ENCODE measurements at places on chromosomes 1 and 21.

DNA sequence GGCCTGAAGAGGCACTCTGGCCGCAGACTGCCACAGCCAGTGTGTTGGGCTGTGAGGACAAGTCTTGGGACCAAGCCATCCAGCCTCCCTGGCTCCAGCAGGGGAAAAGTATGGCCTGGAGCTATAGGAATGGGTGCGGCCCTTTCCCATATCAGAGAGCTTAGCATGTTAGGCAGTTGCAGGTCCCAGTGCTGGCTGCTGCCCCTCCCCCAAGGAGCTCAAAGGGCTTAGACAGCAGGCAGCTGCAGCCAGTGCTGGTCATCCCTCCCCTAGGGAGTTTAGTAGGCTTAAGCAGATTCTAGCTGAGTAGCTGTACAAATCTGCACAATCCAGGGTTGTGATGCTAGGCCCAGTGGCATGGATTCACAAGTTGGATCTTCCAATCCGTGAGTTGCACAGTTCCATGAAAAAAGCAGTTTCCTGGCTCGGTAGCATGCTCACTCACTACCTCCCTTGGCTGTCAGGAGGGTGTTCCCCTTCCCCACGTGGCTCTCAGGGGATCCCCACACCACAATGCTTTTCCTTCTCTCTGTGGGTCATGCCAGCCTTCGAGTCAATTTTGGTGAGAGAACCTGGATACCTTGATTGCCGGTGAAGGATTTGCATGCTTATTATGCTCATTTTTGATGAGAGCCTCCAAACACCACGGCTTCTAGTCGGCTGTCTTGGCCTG lies 1490.8 kb downstream of the BRINP3 start:
- peaks cover 15% of the 10 kb centered on the region for H3K36me3 ChIP-seq
- H3K4me3 ChIP-seq = no peak overlapping the region
- H3K27ac ChIP-seq = no peak overlapping the region

DNA sequence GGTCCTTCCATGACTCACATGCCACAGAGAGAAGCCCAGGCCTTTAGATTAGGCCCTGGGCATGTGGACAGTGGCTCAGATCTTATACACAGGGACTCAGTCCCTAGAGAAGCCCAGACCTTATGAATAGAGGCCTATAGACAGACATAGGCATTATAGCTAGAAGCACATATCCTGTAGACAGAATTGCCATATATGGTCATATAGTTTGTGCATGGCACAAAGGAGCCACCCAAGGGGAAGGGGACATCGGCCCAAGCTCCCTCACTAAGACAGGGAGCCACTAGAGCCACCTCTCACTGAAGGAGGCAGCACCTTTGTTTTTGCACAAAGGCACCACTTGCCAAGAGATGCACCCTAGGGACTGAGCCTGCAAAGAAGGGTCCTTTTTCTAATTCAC lies 2.3 kb upstream of the EFNA3 start:
- H3K36me3 ChIP-seq = peaks cover 2% of the 10 kb centered on the region
- no peak overlapping the region for H3K4me3 ChIP-seq
- peaks cover 15% of the 10 kb centered on the region for H3K4me1 ChIP-seq
- no peak overlapping the region for H3K27ac ChIP-seq
- DNase-seq = no peak
- peaks cover 16% of the 10 kb centered on the region for H3K27me3 ChIP-seq

DNA sequence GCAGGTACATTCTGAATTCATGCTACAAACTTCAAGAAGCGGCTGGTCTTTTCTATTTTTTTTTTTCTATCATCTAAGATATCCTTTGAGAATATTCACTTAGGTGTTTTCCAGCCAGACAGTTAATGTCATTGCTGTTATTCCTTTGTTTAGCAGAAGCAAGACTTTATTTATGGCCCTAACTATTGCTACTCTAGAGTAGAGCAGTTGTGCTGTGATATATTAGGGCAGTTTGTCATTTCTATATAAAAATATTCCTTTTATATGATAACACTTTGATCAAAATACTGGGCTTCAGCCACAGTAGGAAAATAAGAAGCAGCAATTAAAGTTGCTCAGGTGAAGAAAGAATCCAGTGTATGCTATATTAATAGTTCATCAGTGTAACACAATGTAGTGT lies 959.3 kb downstream of the NCAM2 start:
- DNase-seq = no peak
- no peak overlapping the region for H3K4me3 ChIP-seq
- H3K27ac ChIP-seq = no peak overlapping the region
- H3K36me3 ChIP-seq = no peaks in the 10 kb centered on the region
- H3K4me1 ChIP-seq = no peaks in the 10 kb centered on the region
- no peaks in the 10 kb centered on the region for H3K27me3 ChIP-seq

GRCh38 chr1:107833061-107833460 lies 131.9 kb downstream of the VAV3 start:
- peaks cover 74% of the 10 kb centered on the region for H3K4me1 ChIP-seq
- H3K36me3 ChIP-seq = peaks cover 13% of the 10 kb centered on the region
- no peak for DNase-seq
- no peaks in the 10 kb centered on the region for H3K27me3 ChIP-seq
- H3K4me3 ChIP-seq = peak overlapping the region; percentile 25

DNA sequence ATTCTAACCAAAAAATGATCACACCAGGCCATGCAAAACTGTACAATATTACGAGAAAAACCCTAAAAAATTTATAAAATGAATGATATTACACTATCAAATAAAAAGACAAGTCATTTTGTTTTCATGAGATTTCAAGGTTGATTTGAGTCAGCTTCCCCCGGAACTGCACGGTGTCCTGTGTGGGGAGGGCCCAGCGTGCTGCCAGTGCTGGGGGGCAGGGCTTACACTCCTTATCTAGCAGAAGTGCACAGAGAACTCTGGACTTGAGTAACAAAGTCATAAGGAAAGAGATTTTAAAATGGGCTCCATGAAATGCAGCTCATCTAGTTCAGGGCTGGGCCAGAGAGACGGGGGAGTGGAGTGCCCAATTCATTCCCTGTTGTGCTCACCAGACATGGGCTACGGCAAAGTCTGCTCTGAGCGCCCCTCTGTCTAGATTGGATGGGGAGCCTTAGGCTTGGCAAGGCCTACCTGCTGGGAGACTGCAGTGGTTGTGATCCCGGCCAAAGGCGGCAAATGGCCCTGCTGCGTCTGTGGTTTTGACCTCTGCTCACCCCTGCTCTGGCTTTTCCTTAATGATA lies 50.1 kb downstream of the COQ8A start:
- H3K27me3 ChIP-seq = no peaks in the 10 kb centered on the region
- peak overlapping the region; percentile 87 for H3K27ac ChIP-seq
- peak overlapping the region; percentile 85 for H3K4me3 ChIP-seq
- no peaks in the 10 kb centered on the region for H3K36me3 ChIP-seq
- DNase-seq = no peak
- H3K4me1 ChIP-seq = peaks cover 14% of the 10 kb centered on the region

GRCh38 chr1:27666791-27667254 lies 5.2 kb downstream of the IFI6 start:
- no peak for DNase-seq
- no peaks in the 10 kb centered on the region for H3K27me3 ChIP-seq
- peaks cover 30% of the 10 kb centered on the region for H3K4me1 ChIP-seq
- H3K36me3 ChIP-seq = no peaks in the 10 kb centered on the region
- H3K4me3 ChIP-seq = no peak overlapping the region

DNA sequence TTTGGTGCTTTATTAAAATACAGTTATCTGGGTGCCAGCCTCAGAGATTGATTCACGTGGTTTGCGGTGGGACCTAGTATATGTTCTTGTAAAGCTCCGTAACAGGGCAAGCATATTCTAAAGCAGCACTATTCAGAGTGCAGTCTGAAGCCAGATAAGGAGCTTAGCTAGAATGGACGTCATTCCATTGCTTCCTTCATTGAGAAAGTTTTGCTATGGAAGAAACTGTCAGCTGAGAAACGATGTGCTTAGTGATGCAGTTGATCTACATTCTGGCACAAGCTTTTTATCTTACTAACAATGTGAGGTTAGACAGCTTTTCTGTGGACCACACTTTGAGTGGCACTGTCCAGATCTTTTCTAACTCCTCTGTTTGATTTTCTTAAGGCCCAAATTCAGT lies 26.2 kb downstream of the SLC44A3 start:
- no peaks in the 10 kb centered on the region for H3K4me1 ChIP-seq
- H3K4me3 ChIP-seq = no peak overlapping the region
- H3K27me3 ChIP-seq = peaks cover 24% of the 10 kb centered on the region
- no peaks in the 10 kb centered on the region for H3K36me3 ChIP-seq
- no peak for DNase-seq

GRCh38 chr1:155507945-155508344 lies 54.7 kb downstream of the ASH1L start:
- peaks cover 12% of the 10 kb centered on the region for H3K4me1 ChIP-seq
- no peak for DNase-seq
- no peak overlapping the region for H3K4me3 ChIP-seq
- H3K27ac ChIP-seq = peak overlapping the region; percentile 51

DNA sequence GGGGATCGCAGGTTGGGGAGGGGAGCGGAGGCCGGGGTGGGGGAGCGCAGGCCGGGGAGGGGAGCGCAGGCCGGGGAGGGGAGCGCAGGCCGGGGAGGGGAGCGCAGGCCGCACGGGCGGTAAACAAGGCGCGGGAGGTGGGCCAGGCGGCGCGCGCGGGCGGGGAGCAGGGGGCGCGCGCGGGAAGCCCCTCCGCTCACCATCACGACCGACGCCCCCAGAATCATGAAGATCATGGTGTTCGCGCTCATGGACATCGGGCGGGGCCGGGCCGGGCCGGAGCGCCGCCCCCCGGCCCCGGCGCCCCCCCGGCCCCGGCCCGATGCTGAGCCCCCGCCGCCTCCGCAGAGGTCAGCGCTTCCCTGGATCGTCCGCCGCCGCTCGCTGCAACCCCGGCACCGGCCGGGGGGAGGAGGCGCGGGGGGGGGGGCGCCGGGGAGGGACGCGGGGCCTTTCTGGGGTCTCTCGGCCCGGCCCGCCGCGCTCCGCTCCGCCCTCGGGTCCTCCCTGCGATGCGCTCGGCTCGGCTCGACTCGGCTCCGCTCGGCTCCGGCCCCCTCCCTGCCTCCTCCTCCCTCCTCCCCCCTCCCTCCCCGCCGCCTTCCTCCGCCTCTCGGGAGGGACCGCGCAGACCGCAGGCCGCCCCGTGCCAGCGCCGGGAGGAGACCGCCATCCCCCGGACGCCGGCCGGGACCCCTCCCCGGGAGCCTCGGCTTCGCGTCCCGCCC lies at the start of gene TMEM240:
Gene TMEM240, minus strand, starts transcription at position 535 of the 728 bp plus-strand sequence. Its CDS starts 278 bp downstream, at position 257.
- DNase-seq = no peak
- H3K4me1 ChIP-seq = no peaks in the 10 kb centered on the region
- no peaks in the 10 kb centered on the region for H3K36me3 ChIP-seq

GRCh38 chr1:198234520-198235251 lies 77.9 kb downstream of the NEK7 start:
- H3K27me3 ChIP-seq = no peaks in the 10 kb centered on the region
- H3K4me3 ChIP-seq = peak overlapping the region; percentile 61
- H3K36me3 ChIP-seq = peaks cover 6% of the 10 kb centered on the region
- H3K27ac ChIP-seq = peak overlapping the region; percentile 12
- no peak for DNase-seq

DNA sequence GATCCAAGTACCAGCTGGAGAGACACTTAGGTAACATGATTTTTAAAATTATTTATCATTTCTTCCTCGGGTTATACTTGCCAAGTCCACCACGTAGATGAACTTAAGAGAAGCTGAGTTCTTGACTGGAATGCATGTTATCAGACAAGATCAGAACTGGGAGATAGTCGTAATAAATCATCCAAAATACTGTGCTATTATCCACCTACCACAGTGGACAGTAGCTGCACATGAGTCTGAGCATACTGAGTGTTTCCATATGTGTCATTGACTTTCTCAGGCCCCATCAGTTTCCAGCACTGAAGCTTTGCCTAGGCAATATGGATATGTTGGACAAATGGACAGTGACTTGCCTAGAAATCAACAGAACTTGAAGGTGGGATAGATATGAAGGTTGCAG lies 77.9 kb upstream of the RRP15 start:
- no peaks in the 10 kb centered on the region for H3K27me3 ChIP-seq
- no peak for DNase-seq
- H3K4me3 ChIP-seq = no peak overlapping the region

GRCh38 chr1:230827801-230828200 lies 40.5 kb downstream of the C1orf198 start:
- H3K4me3 ChIP-seq = no peak overlapping the region
- no peaks in the 10 kb centered on the region for H3K36me3 ChIP-seq
- no peak overlapping the region for H3K27ac ChIP-seq
- no peak for DNase-seq
- no peaks in the 10 kb centered on the region for H3K4me1 ChIP-seq

GRCh38 chr1:91763252-91763651 lies 122.7 kb downstream of the TGFBR3 start:
- H3K4me3 ChIP-seq = peak overlapping the region; percentile 69
- peaks cover 64% of the 10 kb centered on the region for H3K4me1 ChIP-seq
- peak overlapping the region; percentile 94 for H3K27ac ChIP-seq

DNA sequence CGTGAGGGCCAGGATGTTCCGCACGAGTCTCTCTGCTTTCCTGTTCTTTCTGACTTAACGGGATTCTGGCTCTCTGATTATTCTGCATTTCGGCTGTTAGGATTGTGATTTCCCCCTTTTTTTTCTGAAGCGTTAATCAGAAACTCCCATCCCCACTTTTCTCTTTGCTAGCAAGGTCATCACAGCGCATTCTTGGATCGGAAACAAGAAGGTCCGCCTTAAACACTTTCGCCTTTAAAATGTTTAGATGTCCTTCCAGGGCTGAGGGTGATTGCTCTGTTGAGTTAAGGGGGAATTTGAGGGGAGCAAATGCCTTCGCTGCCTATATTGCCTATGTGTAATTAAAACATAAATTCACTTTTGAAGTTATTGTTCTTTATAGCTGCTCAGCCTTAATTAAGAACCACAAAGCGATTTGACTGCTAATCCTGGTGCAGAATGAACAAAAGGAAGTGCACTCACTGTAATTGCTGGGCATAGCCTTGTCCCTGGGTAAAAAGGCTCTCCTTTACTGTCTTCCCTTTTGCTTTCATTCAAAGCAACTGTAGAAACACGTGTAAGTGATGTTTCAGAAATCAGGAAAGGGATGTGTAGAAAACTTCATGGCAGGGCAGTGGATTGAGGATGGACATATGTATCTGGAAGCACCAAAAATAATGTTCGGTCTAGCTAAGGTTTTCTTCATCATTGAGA lies 1.2 kb downstream of the LAMC1 start:
- DNase-seq = no peak
- H3K4me1 ChIP-seq = peaks cover 18% of the 10 kb centered on the region
- no peak overlapping the region for H3K27ac ChIP-seq
- peaks cover 4% of the 10 kb centered on the region for H3K36me3 ChIP-seq
- peaks cover 42% of the 10 kb centered on the region for H3K27me3 ChIP-seq

- H3K36me3 ChIP-seq = no peaks in the 10 kb centered on the region
- H3K27ac ChIP-seq = peak overlapping the region; percentile 61
- no peak overlapping the region for H3K4me3 ChIP-seq
- peaks cover 49% of the 10 kb centered on the region for H3K4me1 ChIP-seq
- no peaks in the 10 kb centered on the region for H3K27me3 ChIP-seq
These were observed 99.7 kb downstream of the PRDM2 start for GRCh38 chr1:13799502-13800283.

DNA sequence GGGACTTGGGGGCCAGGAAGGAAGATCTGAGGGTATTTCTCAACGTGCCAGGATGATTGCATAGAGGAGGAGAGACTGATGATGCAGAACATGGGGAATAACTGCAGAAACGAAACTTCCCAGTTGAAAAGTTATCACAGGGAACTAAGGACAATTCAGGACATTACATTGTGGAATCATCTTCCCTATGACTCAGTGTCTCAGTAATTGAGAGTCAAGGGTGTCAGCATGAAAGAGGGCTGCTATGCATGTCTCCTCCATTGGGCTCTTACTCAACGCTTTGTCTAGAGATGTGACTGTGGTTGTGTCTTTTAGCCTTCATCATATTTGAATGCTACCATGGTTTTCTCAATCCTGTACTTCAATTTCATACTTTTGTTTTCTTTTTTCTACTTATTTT lies 48.9 kb upstream of the PTGFR start:
- no peaks in the 10 kb centered on the region for H3K4me1 ChIP-seq
- no peaks in the 10 kb centered on the region for H3K27me3 ChIP-seq

- peaks cover 30% of the 10 kb centered on the region for H3K27me3 ChIP-seq
- no peak overlapping the region for H3K27ac ChIP-seq
- no peak for DNase-seq
- H3K36me3 ChIP-seq = no peaks in the 10 kb centered on the region
These were observed 248.7 kb upstream of the CSF3R start for GRCh38 chr1:36731226-36732014.
